ENCODE measurements at places on chromosomes 11 and 22. TPM values are rescaled to one million over a fixed set of nuclear protein-coding genes. Genes with fewer than 3 reads are reported as not detected.

GRCh38 chr22:43714104-43714503 is 98.0 kb downstream of the EFCAB6 start:
- DNase-seq, result no peak

- no peak for DNase-seq
These were observed 88.3 kb upstream of the MTMR2 start for GRCh38 chr11:96012086-96012824.

DNA sequence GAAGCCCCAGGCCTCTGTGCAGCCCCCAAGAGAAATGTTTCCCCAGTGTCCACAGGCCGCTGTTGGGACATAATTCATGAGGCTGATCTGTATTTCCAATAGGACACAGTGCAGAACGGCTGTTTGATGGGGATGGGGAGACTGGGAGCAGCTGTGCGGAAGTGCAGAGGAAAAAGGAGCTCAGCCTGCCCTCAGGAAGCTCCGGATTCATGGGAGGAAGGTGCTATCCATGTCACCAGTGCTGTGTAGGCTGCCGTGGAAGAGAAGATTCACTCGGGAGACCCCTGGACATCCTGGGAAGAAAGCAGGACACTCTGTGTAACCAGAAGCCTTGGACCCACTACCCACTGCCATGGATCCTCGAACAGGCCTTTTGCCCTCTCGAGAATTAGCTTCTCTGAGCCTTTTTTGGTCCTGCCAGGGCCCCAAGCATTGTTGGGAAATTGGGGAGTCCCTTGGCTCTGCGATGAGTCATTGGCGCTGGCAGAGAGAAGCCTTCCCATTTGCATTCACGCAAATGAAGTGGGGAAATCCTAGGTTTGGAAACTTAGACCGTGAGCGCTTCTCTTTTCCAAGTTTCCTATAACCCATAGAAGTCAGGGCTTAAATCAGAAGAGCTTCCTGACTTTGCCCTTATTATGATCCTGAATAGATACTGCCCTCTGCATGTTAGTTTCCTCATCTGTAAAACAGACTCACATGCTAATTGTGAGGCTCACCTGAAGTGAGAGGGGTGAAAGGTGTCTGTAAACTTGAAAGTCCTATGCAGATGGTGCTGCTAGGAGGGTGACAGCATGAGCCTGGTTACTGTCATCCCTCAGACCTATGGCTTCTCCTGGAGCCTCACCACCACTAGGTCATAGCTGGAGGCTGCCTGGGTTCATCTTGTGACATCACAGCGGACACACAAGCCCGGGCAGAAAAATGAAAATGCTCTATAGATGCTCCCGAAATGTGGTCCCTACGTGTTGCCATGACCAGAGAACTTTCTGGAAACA is 229.2 kb upstream of the B3GAT1 start:
- DNase-seq, result no peak

- DNase-seq, result no peak
These were observed 27.8 kb upstream of the ANO5 start for GRCh38 chr11:22165087-22165486.

- no peak for DNase-seq
These were observed 84.6 kb upstream of the ANO3 start for GRCh38 chr11:26247340-26247739.

CCDC73 gene
- not detected for total RNA-seq

GRIK4 gene
- total RNA-seq, result 0.40 TPM

CASP1 gene
- 7.1 TPM for total RNA-seq

HOATZ gene
- total RNA-seq, result not detected

PHLDA2 gene
- 2.1 TPM for total RNA-seq

TSSK2 gene
- total RNA-seq, result not detected

CDCA5 gene
- total RNA-seq, result 1.5 TPM
